ENCODE measurements at places on chromosomes 2 and 18.
A peak's percentile ranks its signal among the peaks of the same experiment; 100 is the strongest.

DNA sequence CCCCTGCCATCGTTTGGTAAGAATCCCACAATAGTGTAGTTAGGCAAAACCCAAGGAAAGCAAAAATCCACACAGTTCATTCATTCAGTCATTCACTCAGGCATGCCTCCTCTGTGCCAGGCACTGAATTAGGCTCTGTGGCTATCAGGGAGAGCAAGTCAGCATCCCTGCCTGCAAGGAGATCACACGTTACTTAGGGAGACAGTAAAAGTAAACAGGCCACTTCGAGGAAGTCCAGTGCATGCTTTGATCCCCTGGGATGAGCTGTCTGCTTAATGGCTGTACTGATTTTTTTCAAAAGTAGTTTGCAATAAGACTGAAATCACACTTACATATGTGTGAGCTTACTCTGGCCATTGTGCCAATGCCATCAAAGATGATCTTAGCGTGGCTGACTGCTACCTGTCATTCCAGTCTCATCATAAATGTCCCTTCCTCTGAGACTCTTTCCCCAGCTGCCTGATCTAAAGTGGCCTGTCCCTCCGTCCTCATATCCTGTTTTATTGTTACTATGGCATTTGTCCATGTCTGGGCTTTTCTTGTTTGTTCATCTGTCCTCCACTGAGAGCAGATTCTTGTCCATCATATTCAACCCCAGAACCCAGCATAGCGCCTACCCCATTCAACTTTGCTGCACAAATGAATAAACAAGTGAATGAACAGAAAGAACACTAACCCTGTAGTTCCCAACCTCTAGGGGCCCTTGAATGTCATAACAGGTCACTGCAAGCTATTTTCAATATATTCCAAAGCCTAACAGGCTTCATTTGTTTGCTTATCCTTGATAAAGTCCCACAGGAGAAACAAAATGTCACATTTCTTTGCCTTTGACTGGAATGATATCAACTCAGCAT is 84.1 kb downstream of the GALNT14 start:
- no peak for DNase-seq

- DNase-seq: no peak
Measured at GRCh38 chr18:50313031-50313607, 25.6 kb upstream of the CXXC1 start.

GRCh38 chr2:29281086-29281915 is 166.1 kb downstream of the CLIP4 start:
- DNase-seq: peak; percentile 84

DNA sequence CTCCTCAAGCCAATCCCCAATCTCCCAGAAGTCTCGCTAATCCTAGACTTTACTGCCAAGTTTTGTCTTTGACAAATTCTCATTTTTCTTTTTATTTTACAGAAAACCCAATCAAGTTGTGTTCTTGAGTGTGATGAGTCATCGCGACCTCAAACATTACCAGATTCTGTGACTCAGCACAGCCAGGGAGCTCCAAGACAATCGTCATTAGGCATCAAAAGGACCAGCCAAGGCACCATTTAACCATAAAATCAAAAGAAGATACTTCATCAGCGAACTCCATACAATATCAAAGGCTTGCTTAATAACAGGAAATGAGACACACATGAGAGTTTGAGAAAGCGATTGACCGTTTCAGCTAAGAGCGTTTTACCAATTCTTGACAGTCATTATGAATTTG is 146.2 kb upstream of the AGAP1 start:
- DNase-seq: no peak

GRCh38 chr2:70549962-70550361 is 3.7 kb downstream of the TGFA start:
- no peak for DNase-seq

DNA sequence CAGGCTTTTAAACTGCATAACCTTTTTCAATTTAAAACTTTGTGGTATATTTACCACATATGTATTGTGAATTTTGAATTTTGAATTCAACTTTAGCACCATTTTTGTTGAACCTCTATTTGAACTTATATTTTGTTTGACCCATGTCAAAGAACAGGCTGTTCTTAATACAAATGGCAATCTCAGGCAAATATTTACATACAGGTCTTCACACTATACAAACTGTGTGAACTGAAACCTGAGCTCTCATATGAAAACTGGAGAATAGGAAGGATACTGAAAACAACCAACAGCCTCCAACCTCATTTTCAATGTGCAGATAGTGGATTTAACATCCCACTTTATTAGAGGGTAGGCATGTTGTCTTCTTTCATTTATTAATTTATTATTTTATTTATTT is 491.8 kb downstream of the KCNJ3 start:
- DNase-seq: no peak

GRCh38 chr2:188494906-188495305 is 203.2 kb downstream of the GULP1 start:
- no peak for DNase-seq

DNA sequence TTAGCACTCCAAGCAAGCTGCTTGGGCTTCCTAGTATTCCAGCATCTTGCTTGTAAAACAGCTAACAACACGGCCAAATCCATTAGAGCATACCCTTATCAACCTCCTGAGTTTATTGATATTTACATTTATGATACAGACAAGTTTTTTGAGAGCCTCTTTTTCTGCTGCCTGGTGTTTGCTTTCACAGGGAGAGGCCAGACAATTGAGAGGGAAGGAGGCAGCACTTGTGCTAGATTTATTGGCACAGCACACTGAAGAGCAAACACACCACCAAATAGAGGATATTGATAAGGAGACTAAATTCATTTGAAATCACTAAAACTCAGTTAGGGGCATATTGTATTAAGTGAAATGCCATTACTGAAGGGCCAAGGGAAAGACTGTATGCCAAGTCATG is 1142.3 kb upstream of the FANCL start:
- no peak for DNase-seq

DNA sequence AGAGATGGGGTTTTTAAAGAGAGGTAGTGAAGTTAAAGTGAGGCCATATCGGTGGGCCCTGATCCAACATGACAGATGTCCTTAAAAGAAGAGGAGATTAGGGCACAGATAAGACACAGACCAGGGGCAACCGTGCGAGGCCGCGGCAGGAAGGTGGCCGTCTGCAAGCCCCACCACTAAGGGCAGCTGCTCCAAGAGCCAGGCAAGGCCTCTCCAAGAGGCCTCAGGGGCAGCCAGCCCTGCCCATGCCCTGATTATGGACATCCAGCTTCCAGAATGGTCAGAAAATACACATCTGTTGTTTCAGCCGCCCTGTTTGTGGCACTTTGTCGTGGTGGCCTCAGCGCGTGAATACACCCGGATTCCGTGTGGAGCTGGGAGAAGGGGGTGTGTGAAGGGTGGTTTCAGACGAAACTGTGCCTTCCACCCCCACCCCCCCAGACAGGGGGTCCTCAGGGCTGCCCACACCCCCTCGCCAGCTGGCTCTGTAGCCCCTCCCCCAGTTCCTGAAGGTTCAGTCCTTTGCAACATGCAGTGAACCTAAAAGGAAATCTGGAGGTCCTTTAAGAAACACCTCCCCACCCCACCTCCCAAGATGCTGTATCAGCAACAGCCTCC is 74.1 kb upstream of the SMAD7 start:
- DNase-seq: no peak

- DNase-seq: no peak
Measured at GRCh38 chr2:194686569-194686968, 970.5 kb upstream of the SLC39A10 start.

GRCh38 chr2:134461511-134461910 is 207.6 kb downstream of the MGAT5 start:
- DNase-seq: no peak

- DNase-seq: no peak
Measured at GRCh38 chr2:96142217-96143113, 2.8 kb downstream of the DUSP2 start.

DNA sequence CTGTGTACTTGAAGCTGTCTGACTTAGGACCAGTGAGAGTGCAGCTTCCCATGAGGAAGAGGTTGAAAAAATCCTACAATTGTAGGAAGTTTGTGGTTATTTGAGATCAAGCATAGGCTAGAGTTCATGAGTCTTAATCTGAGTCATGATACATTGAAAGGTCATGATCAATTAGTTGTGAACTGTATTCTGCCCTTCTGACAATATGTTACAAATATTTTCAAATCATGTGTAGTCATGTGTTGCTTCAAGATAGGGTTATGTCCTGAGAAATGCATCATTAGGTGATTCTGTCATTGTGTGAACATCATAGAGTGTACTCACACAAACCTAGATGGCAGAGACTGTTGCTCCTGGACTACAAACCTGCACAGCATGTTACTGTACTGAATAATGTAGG is 68.4 kb upstream of the MFF start:
- no peak for DNase-seq

- no peak for DNase-seq
Measured at GRCh38 chr2:41955316-41956043, 92.3 kb upstream of the PKDCC start.

DNA sequence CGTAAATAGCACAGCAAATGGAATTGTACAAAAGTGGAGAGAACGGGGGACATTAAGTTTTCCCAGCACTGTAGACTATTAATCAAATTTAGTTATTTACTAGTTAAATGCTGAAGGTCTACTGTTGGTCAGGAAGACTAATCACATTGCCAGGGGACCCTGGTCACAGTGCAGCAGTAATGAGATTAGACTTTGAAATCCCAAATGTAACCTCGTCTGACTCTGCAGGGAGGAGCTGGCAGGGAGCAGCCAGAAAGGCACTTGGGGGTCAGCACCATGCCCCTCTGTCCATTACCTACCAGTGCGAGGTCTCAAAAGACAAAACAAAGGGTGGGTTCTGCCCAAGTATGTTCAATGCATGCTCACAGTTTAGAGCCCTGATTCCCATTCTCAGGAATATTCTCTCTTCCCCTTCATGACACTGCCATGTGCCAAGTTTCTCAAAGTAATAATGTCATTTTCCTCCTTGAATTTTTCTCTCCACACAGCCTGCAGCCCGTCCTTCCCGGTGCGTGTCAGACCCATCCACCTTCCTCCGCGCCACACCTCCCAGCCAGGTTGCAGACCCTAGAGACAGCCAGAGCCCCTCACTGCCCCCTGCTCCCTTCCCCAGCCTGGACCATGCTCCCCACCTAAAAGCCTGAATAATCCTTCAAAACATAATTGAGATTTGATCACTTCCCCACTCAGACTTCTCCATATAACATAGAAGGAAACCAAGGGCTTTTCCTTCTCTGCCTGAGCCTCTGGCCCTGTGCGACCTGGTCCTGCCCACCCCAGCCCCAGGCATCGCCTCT is 52.5 kb downstream of the TMEM18 start:
- DNase-seq: no peak

- DNase-seq: no peak
Measured at GRCh38 chr18:77086034-77086433, 46.5 kb downstream of the MBP start.

- no peak for DNase-seq
Measured at GRCh38 chr2:1936427-1936980, 192.2 kb upstream of the PXDN start.

DNA sequence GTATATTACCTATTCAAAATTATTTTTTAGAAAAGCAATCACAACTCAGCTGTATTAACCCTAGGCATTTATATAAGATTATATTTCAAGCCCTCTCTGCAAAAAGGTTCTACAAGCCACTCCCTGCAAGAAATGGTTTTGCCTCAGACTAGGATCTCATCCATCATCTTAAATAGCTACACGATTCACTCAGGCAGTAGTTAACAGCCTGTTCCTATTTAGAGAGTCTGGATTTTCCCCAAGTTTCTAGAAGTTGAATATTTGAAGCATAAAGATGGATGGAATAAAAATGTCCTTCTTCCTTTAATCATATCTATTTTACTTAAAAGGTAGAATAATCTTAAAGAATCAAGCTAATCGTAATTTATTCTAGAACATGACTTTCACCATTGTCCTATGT is 167.1 kb upstream of the STK17B start:
- no peak for DNase-seq

GRCh38 chr2:237695201-237695780 is 67.9 kb downstream of the LRRFIP1 start:
- no peak for DNase-seq

- no peak for DNase-seq
Measured at GRCh38 chr2:108139521-108139920, 100.2 kb upstream of the SULT1C3 start.
